ENCODE measurements at places on chromosomes 16 and 17.

- DNase-seq = no peak
These were observed 45.2 kb upstream of the LCMT1 start for GRCh38 chr16:25066426-25066746.

DNA sequence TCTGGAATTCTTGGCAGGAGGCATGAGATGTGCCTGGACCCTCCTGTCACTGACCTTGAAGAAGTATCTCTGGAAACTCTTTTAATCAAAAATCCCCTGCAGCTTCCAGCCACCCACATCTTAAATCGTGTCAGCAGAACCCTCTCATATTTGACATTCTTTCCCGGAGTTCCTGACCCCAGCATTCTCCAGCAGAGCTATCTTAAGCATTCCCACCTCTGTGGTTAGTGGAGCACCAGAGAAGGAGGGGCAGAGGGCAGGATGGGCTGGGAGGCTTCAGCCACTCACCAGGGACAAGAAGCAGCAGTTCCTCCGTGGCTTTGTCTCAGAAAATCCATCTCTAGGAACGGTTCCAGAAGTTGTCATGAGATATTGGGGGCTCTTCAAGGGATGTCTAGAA is 149.9 kb downstream of the RGS9 start:
- DNase-seq = no peak

- DNase-seq = no peak
These were observed 127.8 kb upstream of the PMFBP1 start for GRCh38 chr16:72299684-72300243.

DNA sequence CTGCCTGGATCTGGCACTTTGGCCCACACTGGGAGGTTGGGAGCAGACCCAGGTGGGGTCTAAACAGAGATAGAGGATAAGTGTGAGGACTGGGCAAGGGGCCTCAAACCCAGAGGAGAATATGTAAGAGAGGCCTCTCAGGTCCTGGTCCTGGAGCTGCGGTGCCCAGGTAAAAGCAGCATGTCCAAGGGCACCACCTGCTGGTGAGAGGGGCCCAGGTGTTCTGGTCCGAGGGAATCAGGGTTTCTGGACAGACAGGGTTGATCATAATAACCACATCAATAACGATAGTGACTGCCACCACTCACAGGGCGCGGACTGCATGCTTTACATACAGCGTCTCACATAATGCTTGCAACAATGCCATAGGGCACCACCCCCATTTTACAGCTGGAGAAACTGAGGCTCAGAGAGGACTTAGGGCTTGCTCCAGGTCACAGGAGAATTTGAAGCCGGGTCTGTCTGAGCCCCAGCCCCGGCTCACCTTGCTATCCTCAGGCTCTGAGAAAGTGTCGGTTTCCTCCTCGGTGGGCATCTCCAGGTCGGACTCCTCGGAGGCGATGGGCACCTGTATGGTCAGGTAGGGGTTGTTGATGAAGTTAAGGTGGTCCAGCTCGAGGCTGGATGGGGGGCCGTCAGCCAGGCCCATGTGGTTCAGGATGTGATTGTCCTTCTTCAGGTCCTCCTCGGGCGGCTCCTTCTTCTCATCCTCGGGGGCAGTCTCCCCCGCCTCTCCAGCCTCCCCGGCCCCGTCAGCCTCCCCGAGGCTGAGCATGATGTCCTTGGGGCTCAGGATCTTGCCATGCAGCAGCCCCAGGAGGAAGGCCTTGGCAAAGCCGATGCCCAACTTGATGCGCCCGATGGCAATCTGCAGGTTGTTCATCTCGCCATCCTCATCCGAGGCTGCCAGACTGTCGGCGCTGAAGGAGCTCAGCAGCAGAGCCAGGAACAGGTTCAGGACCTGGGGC is 19.1 kb upstream of the CD79B start:
- no peak for DNase-seq

DNA sequence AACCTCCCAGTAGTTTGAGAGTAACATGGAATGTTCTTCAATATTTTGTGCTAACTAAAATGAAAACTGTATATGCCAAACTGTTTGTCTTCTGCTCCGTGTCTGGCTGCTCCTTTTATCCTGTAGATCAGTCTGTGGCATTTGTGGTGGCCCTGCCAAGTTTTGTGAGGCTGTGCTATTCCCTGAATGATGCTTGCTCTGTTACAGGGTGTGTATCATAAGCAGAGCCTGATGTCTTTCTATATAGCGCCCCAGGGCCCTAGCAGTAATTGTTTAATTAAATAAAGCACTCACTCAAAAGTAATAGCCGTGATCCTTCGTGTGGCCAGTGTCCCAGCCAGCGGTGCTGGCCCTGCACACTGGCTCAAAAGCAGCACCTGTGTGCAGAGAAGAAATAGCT is 27.8 kb upstream of the NAT9 start:
- no peak for DNase-seq

- DNase-seq = no peak
These were observed 14.6 kb upstream of the CDH8 start for GRCh38 chr16:62050793-62051192.

DNA sequence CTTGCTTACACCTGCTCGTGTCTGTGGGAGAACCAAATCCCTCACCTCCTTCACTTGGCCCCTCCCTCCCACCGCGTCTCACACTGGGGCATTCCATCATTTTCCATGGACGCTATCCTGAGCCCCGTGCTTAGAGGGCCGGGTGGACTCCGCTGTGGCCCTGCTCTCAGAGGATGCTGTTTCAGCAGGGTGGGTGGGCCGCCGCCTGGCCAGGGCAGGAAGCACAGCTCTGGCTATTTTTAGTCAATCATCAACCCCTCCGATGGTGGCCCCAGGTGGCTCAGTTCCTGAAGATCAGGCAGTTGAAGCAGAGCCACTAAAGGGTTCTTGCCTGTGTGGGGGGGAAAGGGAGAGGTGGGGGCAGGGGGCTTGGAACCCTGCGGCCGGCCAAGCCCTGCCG is 230.3 kb downstream of the ENGASE start:
- no peak for DNase-seq

- no peak for DNase-seq
These were observed 6.8 kb downstream of the AXIN1 start for GRCh38 chr16:345772-346171.

- peak; percentile 87 for DNase-seq
These were observed 37.5 kb upstream of the CCR7 start for GRCh38 chr17:40602445-40603443.

DNA sequence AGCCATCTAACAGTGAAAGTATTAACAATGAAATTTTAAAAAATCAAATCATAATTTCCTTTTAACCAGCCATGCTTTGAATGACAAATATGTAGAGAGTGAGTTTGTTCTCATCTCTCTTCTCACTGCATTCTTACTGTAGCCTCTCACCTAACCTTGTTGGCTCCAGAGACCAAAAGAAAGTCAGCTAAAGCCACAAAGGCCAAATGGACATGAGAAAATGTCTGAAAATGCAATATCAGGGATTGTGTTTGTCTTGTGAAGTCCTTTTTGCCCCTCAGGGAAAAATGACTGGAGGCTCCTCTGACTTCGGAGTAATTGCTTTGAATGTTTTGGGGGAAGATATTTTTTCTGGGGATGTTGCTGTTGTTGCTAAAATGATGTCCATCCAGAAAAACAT is 166.3 kb downstream of the SLC39A11 start:
- DNase-seq = no peak

DNA sequence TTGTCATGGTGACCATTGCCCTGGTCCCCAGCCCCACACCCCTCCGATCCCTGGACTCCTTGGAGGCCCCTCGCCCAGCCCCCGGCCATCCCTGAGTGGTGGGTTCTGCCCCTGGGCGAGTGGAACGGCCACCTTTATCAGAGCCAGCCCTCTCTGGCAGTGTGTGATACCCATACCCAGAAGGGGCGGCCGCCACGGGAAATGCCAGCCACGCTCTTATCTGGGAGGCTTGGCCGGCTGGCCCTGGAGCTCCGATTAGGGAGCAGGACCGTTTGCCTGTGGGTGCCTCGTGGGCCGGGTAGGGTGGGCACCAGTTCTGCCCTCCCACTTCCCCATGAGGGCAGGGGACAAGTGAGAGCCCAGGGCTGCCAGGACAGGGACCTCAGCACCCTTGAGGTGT is 58.3 kb upstream of the ZC3H18 start:
- DNase-seq = no peak

- DNase-seq = no peak
These were observed 14.4 kb upstream of the FBXO47 start for GRCh38 chr17:38981636-38982035.

DNA sequence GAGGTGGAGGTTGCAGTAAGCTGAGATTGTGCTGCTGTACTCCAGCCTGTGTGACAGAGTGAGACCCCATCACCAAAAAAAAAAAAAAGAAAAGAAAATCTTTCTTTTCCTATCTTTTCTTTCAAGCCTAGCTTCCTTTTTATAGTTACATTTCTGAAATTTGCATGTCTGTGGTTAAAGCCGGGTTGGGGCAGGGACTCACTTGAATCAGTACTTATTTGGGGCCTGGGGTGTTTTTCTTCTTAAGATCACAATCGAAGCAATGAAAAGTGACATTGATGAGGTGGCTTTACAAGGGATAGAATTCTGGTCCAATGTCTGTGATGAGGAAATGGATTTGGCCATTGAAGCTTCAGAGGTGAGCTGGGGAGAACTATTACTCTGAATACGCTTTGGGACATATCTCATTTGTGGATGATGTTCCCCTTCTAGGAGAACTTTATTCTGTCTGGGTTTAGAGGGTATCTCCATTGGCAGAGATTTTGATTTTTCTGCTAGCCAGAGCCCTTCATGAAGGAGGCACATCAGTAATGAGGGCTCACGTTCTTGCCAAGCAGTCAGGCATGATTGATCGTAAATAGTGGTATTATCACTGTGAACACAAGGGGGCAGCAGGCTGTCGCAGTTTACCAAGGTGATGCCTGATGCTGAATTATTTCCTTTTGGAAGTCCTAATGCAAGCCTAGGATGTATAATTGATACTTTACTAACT is 14.3 kb downstream of the KPNB1 start:
- DNase-seq = peak; percentile 72

DNA sequence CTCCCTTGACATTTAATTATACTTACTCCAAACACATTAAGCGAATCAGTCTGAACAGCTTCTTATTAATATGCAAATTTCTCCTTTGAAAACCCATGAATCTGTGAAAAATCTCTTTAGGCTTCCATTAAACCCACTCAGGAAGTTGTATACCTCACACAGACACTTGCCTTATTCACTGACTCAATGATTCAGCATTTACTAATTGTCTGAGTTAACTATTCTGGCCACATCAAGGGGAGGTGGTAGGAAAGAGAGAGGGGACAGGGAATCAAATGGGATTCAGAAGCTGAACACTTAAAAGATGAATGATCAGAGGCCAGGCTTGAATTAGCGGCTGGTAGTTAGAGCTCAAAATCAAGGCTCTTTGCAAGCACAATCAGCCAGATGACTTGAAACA is 70.0 kb downstream of the HS3ST3A1 start:
- no peak for DNase-seq

- peak; percentile 96 for DNase-seq
These were observed at the start of gene ATP6V0C for GRCh38 chr16:2513405-2514332. ATP6V0C (plus strand) TSS chr16:2513952; CDS start chr16:2514104, 152 bp downstream.

DNA sequence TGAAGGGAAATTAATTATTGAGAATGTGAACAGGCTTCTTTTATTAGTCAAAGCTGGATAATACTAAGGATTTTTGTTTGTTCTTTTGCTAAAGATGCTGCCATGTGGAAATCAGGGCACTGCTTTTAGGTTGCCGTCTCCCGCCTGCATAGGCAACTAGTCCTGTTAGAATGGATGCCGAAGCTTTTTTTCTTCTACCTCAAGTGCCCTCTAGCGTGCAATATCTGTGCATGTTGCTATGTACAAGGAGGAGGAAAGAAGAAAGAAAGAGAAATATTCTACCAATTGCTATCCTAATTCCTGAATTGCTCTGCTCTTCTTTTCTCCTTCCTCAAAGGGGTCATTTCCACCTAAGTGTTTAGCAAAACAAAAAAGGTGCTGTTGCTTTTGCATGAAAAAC is 5.2 kb upstream of the CDH8 start:
- DNase-seq = no peak
